NCI-H69 (cell line): ENCODE measurements at places on chromosomes 4 and X.

GRCh38 chr4:147833254-147833653 is 101.4 kb downstream of the ARHGAP10 start:
- no peak for DNase-seq

DNA sequence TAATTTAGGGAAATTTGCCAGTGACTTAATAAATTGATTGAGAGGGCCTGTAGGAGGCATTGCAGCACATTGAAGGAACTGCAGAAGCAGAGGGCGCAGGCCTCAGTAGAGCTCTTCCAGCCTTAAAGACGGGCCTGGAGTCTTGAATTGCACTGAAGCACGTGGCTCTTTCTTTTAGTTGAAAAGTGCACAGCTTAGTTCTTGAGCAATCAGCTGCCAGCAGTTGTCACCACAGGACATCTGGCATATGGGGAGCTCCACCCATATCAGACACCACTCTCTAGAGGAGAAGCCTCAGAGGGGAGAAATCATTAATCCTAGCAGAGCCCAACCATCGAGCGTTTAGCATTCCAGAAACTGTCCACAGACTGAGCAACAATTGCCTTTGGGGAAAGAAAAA is 16.0 kb upstream of the FGF16 start:
- peak; percentile 7 for DNase-seq

DNA sequence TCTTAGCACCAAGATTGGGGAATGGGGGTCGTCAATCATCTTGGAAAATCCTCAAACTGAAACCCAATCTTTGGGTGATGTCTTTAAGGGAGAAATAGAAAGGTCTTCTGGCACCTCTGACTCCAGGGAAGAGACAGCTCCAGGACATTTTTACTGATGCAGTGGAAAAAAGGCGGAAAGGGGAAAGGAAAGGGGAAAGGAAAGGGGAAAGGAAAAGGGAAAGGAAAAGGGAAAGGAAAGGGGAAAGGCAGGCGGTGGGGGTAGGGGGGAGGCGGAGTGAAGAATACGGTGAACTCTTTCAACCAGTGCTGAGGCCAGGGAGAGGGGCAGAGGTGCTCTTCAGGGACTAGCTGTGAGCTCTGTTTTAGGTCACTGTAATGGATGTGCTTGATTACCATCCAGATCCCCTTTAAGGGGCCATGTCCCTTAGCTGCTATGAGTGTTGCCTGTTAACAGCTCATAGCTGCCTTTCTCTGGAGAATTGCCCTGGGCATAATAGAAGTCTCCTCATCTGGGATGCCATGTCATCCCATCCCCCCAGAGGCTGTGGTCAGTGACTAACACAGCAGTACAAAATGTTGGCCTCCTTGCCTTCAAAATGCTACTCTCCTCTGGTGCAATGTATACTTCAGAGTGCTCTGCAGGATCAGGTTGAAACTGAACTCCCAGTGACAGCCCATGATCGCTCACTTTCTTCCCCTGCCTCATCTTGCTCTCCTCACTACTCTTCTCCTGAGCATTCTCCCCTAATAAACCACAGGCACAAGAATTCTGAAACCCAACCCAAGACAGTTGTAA is 92.4 kb upstream of the AP1S2 start:
- DNase-seq = no peak

DNA sequence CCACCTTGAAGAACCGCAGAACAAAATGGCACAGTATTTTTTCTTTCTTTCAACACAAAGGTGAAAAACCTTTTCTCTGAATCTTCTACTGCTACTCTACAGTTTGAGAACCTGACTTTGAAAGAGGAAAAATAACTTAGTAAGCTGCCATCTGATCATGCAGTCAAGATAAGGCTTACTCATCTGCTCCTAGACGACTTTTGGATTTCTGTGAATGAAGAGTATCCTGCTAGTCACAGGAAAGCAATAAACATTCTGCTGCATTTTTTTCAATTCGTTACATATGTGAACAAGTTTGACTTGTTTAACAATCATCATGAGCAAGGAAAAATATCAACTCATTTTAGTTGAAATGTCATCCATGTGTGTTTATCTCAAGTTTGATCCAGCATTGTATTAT is 25.2 kb downstream of the TIGD2 start:
- no peak for DNase-seq

- DNase-seq = no peak
Measured at GRCh38 chr4:25346913-25347312, 30.1 kb upstream of the ANAPC4 start.

GRCh38 chrX:131746491-131746968 is 202.7 kb downstream of the OR13H1 start:
- DNase-seq = peak; percentile 86

GRCh38 chr4:81914623-81915022 is 442.9 kb upstream of the RASGEF1B start:
- no peak for DNase-seq

DNA sequence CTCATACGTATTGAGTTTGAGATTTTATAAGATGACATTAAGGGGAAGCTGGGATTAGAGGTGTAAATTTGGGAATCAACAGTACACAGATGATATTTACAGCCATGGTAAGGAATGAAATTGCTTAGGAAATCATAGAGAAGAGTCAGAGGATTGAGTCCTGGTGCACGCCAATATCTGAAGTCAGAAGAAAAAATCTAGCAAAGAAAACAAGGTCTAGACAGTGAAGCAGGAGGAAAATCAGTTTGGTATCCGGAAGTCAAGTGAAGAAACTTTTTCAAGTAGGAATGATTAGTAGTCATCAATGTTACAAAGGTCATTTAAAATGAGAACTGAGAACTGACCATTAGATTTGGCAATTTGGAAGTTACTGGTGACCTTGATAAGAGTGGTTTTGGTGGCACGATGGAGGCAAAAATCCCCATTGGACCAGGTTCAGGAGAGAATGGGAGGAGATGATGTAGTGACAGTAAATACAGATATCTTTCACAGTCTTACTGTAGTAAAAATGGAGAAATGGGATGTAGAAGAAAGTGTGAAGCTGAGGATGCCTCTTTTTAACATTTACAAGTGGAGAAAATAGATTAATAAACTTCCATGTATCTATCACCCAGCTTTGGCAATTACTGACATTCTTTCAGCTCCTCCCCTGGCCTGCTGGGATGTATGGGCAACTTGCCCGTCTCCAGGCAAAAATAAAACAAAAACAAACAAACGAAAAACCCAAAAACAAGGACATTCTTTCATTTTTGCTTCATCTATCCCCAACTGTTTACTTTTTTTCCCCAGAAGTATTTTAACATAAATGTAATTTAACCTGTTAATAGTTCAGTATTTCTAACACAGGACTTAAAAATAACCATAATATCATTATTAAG is 11.4 kb upstream of the GPR34 start:
- DNase-seq = no peak

GRCh38 chrX:79631526-79631925 is 264.4 kb upstream of the ITM2A start:
- no peak for DNase-seq

- DNase-seq = peak; percentile 93
Measured at GRCh38 chr4:168304744-168305459, 13.7 kb downstream of the DDX60 start.

- no peak for DNase-seq
Measured at GRCh38 chrX:307261-308111, 11.1 kb downstream of the GTPBP6 start.

DNA sequence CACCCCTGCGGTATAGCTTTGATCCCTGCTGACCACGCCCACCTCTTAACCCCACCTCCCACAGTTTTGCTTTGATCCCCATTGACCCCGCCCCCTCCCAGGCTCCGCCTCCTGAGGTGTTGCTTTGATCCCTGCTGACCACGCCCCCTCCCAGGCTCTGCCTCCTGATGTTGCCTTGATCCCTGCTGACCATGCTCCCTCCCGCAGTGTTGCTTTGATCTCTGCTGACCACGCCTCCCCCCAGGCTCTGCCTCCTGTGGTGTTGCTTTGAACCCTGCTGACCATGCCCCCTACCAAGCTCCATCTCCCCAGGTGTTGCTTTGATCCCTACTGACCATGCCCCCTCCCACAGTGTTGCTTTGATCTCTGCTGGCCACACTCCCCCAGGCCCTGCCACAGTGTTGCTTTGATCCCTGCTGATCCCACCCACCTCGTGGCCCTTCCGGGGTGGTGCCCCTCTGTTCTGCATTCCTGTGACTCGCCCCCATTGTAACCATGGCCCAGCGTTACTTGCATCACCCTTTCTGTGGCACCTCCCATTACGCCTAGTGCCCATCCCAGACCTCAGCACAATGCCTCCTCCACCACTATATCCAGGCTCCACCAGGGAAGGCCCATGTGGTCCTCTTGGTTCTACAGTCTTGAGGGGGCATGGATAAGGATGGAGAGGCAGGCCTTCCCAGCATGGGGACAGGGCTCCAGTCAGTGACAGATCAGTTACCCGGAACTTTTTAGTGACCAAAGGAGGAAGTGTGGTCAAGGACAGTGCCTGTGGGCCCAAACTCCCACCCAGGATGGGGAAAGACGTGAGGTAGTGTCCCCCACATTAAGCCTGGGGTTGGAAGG is 70.8 kb downstream of the ADRA2C start:
- DNase-seq = no peak

DNA sequence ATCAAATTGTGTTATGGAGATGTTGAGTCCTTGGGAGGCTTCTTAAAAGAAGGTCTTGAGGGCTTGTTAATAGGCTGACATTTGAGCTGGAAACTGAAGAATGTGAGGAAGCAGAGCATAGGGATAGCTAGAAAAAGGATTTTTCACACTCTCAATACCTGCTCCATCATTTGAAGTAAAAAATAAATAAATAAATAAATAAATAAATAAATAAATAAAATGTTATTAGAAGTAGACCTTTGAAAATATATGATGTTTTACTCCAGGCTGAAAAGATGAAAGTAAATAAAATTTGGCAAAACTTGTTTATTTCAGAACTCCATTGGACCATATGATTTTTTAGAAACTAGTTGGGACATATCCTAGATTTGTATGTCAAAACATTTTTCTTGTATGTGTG is 1757.8 kb upstream of the TENM3 start:
- DNase-seq = no peak

DNA sequence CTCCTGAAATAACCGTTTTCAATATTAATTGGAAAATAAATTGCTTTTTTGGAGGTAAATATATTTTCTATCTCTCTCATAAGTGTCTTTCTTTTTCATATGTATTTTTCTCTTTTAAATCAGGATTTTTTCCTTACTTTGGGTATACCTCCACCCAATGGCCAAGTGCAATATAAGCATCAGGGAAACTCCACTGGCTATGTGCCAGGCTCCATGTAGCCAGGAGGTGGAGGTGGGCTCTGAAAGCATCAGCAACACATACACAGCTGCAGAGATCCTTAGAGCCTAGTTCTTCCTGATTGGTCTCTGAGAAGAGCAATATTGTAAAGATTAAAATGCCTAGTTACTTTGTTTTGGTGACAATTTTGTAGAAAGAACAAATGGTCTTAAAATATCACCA is 3.4 kb downstream of the GABRA2 start:
- DNase-seq = peak; percentile 27

- DNase-seq = no peak
Measured at GRCh38 chr4:133618963-133619362, 469.9 kb downstream of the PCDH10 start.

DNA sequence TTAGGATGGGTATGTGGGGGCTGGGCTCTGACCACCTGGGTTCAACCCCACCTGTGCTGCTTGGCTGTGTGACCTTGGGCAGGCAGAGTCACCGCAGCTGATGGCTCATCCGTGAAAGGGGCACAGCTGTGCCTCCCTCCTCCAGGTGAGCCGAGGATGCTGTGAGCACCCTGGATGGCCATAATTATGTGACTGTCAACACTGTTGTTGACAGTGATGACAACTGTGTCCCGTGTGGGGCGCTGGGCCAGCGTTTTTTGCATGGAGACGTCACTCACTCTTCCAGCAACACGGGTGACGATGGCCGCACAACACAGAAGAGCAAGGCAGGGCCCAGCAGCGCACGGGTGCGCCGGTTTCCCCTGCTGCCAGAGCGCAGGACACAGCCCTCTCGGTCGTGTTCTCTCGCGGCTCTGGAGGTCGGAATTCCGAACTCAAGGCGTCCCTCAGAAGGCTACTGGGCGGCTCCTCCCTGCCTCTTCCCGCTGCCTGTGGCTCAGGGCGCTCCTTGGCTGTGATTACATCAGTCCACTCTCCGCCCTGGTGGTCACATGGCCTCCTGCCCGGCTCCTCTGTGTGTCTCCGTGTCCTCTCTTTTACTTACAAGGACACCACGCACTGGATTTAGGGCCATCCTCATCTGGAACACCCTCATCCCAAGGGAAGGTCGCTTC is 1.3 kb downstream of the SH3TC1 start:
- no peak for DNase-seq

DNA sequence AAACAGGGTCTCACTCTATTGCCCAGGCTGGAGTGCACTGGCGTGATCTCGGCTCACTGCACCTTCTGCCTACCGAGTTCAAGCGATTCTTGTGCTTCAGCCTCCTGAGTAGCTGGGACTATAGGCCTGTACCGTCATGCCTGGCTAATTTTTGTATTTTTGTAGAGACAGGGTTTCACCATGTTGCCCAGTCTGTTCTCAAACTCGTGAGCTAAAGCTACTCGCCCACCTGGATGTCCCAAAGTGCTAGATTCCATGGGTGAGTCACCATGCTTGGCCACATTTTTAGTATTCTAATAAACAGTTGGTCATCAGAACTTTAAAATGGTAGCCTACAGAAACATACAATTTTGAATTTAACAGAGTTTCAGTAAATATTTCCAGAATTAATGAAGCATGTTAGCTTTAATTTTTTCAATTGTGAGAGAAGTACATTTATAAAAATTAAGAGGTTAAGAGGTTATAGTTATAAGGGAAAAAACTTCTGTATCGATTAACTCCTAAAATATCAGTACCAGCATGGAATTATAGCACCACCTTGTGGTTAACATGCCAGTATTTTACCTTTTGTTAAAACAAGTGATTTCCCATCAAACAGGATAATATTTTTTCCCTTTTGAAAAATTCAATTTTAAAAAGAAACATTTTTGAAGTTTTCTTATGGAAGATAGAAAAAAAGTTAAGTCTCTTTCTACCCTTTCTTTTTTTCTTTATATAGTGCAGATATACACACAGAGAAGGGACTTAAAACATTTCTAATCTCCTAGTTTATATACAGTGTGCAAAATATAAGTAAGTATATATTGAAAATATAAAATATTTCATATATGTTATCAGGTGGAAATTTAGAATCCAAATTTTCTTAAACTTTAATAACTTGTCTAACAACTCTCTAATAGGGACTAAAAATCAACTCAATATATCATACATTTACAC is 35.4 kb downstream of the CEP44 start:
- DNase-seq = peak; percentile 41

DNA sequence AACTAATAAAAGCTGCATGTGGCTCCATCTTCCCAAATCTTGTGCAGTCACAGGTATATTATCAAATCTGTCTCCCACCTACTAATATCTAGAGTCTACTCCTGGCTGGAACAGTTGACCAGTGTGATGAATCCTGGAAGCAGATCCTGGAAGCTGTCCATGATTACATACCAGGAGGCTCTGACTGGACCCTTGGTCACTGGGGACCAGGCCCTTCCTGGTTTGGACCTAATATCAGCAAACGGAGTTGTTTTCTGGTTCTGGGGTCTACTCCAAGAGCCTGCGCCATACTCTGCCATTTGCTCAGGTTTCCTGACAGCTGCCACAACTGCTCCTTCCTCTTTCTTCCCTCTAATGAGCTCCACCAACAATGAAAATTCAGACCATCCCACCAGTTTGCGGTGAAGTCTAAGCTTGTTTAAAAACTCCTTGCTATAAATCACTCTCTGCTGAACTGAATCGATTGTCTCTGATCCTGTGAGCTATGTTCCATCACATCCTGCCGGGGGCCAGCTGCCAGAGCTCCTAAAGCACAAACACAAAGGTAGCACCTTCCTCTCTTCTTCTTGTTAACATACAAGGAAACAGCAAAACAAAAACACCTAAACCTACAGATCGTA is 114.2 kb downstream of the PALLD start:
- no peak for DNase-seq
